ENCODE measurements at places on chromosomes 6 and 20.

GRCh38 chr20:5447188-5447587 is 130.4 kb upstream of the PROKR2 start:
- DNase-seq: no peak

GRCh38 chr6:162379757-162380409 is 347.7 kb downstream of the PRKN start:
- no peak for DNase-seq

DNA sequence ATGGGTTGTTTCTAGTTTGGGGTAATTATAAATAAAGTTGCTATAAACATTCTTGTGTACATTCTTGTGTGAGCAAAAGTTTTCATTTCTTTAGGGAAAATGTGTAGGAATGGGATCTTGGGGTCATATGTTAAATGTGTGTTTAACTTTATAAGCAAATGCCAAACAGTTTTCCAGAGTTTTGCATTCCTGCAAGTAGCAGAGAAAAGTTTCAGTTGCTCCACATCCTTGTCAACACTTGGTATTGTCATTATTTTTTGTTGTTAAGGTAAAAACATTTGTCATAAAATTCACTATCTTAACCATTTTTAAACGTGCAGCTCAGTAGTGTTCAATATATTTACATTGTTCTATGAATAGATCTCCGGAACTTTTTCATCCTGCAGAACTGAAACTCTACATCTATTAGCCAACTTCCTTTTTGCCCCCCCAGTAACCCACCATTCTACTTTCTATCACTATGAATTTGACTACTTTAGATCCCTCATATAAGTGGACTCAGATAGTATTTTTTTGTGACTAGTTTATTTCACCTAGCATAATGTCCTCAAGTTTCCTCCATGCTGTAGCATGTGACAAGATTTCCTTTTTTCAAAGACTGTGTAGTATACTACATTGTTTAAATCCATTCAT is 48.4 kb downstream of the PHACTR2 start:
- no peak for DNase-seq

DNA sequence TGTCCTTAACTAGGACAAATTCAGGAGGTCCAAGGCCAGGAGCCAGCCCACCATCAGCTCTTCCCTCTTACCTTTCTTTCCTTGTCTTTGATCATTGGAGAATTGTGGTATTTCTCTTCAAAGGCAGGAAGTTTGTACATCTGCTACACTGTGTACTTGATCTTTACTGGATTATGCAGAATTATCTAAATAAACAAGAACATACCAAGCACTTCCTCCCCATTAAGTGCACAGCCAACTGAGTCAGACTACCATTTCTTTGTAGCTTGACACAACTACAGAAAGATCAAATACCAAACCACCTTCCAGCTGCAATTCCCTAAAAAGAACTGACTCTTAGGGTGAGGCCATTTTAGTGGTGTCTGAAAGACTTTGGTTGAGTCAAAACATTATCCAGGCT is 195.1 kb downstream of the HDGFL1 start:
- DNase-seq: no peak

- no peak for DNase-seq
Measured at GRCh38 chr6:115717062-115717461, 343.6 kb downstream of the FRK start.

DNA sequence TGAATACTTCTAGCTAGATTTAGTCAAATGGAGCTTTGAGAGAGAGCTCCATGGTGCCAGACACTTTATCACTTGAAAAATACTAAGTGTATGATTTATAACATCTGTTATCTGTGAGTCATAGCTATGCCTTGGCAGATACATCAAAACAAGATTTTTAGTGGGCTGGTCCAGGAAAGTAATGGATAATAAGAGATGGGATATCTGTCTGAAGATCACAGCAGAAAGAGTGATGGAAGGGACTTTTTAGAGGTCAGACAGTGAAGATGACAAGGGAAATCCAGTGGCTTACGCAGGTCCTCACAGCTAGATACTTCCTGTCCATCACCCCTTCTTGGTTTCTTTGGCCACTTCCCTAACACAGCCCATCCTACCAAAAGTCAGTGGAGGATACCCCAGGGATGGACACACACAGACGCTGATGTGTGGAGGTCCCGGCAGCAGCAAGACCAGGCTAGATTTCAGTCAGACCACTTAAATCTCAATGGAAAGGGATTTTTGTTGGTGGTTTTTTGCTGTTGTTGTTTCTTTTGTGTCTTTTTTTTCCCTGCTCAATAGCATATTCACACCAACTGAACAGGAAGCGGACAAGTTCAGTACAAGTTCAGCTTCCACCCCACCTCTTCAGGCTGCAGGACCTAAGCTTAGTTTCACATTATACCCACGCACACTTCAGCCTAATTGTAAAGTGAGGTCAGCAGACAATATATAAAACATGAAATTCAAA is 209.3 kb downstream of the ALDH8A1 start:
- DNase-seq: no peak

DNA sequence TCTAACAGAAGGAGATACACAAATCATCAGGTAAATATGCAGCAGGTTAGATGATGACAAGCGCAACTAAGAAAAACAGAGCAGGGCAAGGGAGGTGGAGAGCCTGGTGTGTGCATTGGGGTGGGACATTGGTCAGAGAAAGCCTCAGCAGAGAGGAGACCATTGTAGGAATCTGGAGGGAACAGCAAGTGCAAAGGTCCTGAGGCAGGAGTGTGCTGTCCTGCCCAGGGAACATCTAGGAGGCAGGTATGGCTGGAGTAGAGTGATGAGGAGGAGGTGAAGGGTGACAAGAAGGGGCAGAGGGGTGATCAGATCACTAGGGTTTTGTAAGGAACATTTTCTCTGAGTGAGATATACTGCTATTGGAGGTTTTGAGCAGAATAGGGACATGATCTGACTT is 90.1 kb downstream of the NCR2 start:
- DNase-seq: no peak

DNA sequence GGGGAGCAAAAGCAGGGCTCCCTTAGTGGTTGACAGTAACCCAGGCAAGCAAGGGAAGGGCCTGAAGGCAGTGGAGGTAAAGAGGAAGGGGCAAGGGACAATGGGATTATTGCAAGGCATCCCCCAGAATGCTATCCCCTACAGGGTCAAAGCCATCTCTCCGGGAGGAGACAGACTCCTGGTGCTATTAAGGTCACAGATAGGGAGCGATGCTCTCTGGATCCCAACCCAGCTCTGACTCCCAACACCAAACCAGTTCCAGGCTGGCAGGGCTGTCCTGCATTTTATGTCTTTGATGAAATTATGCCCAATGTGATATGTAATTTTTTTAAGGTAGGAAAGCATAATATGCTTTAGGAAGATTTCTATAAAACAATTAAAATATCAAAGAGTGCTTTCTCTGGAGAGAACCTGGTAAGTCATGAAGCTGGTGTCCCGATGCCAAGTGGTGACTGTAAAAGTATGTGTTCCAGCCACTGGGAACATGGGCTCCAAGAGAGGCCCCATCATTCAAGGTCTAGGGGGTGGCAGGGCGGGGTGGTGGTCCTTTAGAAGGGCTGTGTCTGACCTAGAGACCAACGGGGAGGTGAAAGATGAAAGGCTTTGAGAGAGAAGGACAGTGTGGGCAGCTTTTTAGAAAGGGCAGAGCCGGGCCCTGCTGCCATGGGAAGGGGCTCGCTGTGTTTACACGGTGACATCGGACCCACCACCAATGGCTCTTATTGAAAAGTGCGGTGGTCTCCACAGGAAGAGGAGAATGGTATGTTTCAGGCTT is 276.5 kb downstream of the CDC5L start:
- DNase-seq: no peak
